Smooth muscle cell of trachea (primary cell): ENCODE measurements at places on chromosomes 4 and X. TPM values are rescaled to one million over a fixed set of nuclear protein-coding genes. Genes with fewer than 3 reads are reported as not detected.

Gene NCAPG
- total RNA-seq: 4.5 and 44.4 TPM in 2 replicates

Gene VEGFD
- 2.0 and 4.6 TPM in 2 replicates for total RNA-seq

Gene JCHAIN
- total RNA-seq: 3.6 and 5.8 TPM in 2 replicates

Gene POU3F4
- total RNA-seq: not detected in 2 replicates

Gene TRIM75
- not detected in 2 replicates for total RNA-seq

Gene TDO2
- total RNA-seq: 5.8 and 13.4 TPM in 2 replicates
